ENCODE measurements at places on chromosomes 13 and 19.
A peak's percentile ranks its signal among the peaks of the same experiment; 100 is the strongest.

DNA sequence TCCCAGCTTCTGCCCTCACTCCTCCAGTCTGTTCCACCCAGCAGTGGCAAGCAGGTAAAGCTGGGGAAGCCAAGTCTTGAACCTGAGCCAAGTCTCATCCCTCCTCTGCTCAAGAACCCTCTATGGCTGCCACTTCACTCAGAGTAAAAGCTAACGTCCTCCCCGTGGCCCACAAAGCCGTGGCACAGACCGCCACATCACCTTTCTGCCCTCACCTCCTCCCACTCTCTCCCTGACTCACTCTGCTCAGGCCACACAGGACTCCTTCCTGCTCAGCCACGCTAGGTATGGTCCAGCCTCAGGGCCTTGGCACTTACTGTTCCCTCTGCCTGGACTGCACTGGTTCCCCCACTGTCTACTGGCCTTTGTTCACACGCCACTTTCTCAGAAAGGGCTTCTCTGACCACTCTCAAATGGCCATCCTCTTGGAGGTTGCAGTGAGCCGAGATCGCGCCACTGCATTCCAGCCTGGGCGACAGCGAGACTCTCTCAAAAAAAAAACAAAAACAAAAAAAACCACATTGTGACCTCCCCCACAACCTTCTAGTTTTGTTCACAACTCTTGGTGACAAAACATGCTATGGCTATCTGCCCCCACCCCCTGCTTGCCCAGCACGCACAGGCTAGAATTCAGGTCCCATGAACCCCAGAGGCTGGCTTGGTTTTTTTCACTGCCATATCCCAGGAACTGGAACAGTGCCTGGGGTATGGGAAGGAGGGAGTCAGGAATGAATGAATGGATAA lies 15.8 kb downstream of the NDUFB7 start:
- no peak for DNase-seq

GRCh38 chr19:32874605-32875004 lies 5.0 kb upstream of the SLC7A9 start:
- DNase-seq: no peak

DNA sequence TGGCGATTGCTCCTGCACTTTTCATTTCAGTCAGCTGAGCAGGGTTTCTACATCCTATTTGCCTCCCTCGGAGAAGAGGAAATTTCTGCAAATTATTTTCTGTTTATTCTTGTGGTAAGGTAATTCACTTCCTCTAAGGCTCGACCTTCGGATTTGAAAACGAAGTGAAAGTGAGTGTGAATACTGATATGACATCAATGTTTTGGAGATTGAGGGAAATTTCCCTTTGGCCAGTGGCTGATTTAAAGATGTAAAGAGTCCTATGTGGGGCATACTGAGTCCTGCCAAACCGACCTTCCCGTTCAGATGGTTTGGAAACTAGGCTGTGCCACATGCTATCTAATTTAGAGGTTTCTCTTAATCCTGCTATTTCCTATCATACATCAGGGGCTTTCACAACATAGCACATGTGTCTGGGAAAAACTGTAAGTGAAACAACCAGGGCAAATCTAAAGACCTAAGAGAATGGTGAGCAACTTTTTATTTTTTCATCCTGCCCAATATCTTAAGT lies 112.3 kb downstream of the POSTN start:
- no peak for DNase-seq

DNA sequence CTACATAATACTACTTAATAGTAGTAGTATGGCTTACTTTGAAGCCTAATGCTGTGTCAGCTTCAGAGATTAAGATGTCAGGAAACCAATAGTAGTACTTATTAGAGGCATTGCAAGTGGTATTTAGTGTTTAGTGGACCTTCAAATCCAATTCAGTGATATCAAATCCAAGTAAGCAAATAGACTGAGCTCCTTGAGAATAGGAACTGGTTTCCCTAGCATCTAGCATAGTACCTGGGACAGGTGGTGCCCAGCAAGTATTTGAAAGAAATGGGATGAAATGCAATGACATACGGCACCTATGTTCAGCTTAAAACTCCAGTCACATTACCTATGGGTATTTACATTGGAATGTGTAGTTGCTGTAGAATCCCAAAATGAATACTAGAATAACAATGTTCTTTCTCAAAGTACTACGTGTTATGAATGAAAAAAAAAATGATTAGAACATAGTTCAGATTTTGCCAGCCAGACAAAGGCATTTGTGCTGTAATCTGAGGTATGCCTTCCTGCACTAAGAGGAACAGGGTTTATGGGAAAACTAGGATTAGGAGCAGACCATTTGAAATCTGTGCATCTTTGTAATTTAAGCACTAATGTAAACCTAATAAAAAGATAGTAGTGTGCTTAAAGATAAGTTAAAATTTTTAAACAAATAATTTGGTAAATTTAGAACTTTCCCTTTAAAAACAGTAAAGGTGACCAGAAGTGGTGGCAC lies 17.1 kb downstream of the LSM14A start:
- no peak for DNase-seq

DNA sequence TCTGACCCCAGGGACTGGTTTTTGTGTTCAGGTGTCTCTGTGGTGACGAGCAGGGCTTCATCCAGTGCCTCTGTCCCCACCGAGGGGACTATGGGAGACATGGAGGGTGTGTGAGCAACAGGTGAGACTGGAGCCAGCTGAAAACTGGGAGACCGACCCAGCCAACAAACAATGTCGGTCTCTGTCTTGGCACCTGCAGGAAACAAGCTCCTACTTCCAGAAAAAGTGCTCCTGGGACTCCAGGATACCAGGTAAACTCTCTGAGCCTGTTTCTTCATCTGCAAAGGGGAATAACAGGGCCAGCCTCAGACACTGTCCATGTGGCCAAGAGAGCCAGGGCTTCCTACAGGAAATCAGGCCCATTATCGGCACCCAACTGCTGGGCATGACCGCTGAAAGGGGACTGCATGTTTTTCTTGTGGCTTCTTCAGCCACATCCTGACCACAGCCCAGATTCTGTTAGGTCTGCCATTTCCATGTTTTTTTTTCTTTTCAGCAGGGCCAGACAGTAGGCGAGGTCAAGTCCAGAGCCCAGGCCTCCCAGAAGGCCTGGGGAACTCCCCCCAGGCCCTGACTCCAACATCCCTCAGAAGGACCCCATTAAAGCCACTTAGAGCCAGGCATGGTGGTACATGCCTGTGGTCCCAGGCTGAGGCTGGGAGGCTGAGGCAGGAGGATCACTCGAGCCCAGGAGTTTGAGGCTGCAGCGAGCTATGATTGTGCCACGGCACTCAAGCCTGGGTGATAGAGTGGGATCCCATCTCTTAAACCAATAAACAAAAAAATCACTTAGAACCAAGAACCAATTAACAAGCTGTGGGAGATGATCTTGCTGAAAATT lies 836 bp upstream of the BST2 start:
- no peak for DNase-seq

- no peak for DNase-seq
These were observed 494 bp upstream of the KLK14 start for GRCh38 chr19:51083181-51083580.

- DNase-seq: no peak
These were observed 17.5 kb downstream of the DLEU7 start for GRCh38 chr13:50826035-50826434.

DNA sequence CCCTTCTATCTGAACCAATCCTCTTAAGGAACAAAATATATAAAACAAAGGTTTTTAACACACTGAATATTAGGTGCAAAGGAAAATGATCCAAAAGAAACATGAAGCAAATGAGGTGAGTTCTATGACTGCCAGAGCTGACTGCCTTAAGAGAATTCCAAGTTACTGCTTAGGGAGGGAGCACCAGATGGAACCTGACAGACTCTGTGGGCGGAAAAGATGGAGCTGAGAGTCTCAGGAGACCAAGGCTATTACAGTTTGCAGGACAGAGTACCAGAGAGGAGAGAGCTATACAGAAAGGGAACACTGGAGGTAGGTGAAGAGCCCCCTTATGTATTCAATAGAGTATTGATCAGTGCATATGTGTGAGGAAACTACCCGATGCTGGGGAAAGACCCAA lies 87.2 kb downstream of the B3GLCT start:
- DNase-seq: no peak

- DNase-seq: no peak
These were observed 59.3 kb downstream of the TNFSF13B start for GRCh38 chr13:108328848-108329247.

DNA sequence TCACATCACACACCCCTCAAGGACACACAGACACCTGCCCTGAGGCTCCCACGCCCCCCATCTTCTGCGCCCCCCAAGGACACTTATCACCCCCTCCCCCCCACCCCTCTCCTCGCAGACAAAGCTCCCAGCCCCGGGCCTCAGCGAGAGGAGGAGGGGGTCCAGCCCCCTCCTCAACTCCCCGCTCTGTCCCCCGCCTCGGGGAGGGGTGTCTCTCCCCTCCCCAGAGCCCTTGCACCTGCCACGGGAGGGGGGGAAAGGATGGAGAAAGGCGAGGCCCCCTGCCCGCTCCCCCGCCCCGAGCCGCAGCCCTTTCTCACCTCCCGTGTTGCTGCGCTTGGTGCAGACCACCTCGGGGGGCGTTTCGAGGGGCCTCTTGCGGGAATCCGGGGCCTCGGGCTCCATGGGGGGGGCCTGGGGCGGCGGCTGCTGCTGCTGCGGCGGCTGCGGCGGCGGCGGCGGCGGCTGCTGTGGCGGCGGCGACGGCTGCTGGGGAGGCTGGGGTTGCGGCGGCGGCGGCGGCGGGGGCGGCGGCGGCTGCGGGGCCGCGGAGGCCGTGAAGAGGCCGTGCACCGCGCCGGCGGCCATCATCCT lies 621 bp downstream of the NOVA2 start:
- DNase-seq: no peak

DNA sequence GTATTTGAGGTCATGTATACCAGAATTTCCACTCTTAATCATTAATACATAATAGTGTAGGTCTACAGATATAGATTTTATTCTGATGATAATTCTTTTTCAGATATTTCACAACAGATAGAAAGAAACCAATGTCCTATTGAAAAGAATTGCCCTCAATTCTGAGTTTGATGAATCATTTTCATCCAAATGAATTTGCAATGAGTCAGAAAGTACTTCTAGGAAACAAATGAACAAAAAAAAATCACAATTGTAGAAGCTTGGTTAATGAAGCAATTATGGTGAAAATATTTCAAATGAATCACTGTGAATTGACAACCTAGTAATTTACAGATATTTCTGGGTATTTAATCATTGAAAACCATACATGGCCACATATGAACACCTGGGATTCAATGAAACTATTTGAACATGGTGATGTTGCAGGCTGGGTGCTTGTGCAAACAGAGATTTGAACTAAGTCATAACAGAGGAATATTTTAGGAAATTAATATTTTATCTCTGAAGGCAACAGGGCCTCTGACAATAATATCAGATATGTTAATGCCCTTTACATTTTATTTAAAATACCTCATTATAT lies 360.9 kb downstream of the SLITRK5 start:
- DNase-seq: no peak

DNA sequence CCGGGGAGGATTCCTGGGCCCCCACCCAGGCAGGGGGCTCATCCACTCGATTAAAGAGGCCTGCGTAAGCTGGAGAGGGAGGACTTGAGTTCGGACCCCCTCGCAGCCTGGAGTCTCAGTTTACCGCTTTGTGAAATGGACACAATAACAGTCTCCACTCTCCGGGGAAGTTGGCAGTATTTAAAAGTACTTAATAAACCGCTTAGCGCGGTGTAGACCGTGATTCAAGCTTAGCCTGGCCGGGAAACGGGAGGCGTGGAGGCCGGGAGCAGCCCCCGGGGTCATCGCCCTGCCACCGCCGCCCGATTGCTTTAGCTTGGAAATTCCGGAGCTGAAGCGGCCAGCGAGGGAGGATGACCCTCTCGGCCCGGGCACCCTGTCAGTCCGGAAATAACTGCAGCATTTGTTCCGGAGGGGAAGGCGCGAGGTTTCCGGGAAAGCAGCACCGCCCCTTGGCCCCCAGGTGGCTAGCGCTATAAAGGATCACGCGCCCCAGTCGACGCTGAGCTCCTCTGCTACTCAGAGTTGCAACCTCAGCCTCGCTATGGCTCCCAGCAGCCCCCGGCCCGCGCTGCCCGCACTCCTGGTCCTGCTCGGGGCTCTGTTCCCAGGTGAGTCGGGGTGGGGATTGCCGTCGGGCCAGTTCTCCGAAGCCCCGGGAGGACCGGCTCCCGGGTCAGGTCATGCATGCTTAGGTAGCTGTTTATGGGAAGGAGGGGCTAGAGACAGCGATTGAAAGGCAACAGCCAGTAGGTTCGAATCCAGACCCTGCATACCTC lies at the start of gene ICAM1:
Gene ICAM1, plus strand, starts transcription at position 505 of the 779 bp plus-strand sequence. Its CDS starts 40 bp downstream, at position 545.
- DNase-seq: no peak

GRCh38 chr19:42524250-42524649 lies 4.0 kb downstream of the CEACAM1 start:
- no peak for DNase-seq

- DNase-seq: no peak
These were observed 60.8 kb downstream of the ALOX5AP start for GRCh38 chr13:30796132-30796572.

GRCh38 chr19:29645491-29645867 lies 19.8 kb upstream of the PLEKHF1 start:
- DNase-seq: no peak

- DNase-seq: no peak
These were observed 135.4 kb downstream of the TNFRSF19 start for GRCh38 chr13:23705583-23705982.

DNA sequence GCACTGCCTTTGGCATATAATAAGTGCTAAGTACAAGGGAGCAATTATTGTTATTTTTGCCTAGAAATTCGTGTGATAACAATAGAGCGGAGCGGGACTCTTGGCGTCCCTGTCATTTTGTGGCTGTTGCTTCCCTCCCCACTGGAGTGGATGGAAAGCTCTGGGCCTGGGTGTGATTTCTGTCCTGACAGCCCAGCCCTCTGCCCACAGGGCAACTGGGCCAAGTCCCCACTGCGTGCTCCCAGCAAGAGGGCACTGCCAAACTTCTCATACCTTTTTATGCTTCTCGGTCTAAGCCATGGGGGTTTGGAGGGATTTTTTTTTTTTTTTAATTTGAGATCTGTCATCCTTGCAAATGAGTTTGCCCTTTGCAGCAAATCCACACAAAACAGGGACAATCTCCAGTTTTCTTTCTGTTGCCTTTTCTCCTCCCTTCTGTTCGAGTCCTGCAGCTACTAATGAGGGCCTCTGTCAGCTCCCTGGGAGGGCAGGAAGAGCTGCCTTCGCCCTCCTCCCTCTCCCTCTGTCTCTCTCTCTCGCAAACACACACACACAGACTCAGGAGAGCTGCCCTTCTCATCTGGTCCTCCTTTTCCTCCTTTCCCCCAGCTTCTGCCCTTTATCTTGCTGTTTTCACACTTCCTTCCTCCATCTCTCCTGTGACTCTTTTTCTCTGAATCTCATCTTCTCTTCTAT lies 103.9 kb downstream of the DNAJC15 start:
- DNase-seq: peak; percentile 43

DNA sequence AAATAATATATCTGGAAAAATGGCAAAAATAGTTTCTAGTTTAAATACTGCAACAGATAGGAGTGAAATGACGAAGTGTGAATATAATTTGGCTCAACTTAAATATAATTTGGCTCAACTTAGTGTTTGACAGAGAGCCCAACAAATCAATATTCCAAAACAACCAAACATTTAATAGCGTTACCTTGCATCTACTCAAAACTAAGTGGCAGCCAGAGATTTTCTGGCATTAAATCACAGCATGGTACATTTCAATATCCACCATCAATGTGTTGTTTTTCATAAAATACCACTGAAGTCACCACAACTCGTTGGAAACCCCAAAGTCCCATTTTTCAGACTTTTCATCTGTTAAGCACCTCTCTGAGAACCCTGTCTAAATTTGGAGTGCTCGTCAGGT lies 69.6 kb downstream of the DCLK1 start:
- DNase-seq: no peak

GRCh38 chr13:28423010-28423409 lies 71.9 kb downstream of the FLT1 start:
- no peak for DNase-seq

- DNase-seq: peak; percentile 31
These were observed 201.0 kb upstream of the RXFP2 start for GRCh38 chr13:31538067-31539042.
